H4 (cell line): ENCODE measurements at places on chromosomes 1 and 21.

DNA sequence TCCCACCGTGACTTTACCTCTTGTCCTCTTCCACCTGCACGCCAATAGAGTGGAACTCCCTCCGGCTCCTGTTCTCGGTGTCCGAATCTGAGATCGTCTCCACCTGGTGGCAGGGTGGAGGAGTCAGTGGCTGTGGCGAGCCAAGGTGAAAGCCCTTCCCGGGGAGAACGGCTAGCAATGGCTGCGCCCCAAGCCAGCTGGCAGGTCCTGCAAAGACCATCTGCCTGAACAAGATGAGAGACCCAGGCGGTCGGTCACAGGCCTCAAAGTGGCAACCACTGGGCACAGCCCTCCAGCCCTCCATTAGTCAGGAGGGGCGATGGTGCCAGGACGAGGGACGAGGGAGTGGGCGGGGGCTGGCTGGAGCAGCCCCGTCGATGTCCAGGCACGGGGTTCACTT is 25.4 kb upstream of the SMIM12 start:
- no peak for DNase-seq

DNA sequence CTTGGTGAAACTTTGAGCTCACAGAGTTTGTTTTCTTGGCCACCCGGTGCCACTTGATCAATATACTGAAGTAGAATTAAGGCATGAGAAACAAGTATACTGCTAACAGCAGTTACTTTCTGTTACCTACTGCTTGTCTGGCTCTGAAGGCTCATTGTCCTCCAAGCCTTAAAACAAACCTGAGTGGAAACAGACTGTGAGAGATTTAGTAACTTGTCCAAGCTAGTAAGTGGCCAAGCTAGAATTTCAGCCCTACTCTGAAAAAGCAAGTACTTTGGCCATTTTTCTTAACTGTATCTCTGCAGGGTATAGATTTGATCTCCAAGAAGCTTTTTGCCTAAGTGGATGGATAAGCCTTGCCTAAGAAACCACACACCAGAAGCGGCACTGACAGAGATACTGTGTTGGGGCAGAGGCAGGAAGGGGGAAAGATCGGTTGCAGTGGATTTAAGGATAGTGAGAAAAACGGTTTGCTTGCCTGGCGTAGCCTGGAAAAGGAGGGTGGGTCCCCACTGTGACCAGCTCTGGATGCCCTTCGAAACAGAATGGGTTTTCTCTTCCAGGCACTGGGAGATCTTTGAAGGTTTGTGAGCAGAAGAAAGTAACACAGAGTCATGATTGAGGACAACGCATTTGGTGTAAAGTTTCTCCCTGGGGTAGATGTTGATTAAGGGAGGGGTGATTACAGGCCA is 2.1 kb upstream of the MACO1 start:
- no peak for DNase-seq

DNA sequence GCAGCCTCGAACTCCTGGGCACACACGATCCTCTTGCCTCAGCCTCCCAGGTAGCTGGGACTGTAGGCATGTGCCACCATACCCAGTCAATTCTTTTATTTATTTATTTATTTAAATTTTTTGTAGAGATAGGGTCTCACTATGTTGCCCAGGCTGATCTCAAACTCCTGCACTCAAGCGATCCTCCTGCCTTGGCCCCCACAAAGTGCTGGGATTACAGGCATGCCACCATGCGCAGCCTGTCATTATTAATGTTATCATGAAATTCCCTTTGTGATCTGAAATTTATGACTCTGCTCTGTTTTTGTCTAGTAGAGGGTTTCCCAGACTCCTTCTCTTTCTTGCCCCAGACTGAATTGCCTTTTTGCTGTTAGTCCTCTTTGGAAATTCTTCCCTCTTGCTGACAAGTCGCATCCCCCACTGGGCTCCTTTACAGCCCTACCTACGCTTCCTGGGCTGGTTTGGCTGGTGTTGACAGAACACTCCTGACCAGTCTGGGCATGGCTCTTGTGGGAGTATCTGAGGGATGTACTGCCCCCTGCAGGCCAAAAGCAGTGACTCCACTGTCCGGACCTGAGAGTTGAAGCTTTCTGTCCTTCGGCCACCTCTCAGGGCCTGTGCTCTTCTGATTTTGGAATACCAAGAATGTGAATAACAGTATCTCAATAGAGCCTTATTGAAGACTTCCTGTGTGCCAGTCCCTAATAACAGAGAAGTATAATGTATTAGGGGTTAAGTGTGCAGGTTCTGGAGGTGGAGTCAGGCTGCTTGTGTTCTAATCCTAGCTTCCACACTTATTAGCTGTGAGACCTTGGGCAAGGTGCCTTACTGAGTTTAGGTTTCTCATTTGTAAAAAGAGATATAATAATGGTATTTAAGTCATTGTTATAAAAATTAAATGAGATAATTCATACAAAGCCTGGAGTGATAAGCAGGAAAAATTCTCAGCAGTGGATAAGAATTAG is 28.2 kb downstream of the TCEANC2 start:
- DNase-seq: peak; percentile 85

GRCh38 chr1:214281021-214281719 is at the start of gene SMYD2:
Gene SMYD2, plus strand, starts transcription at chr1:214281159. Its CDS starts 96 bp downstream, at chr1:214281255.
- peak; percentile 38 for DNase-seq

- no peak for DNase-seq
Measured at GRCh38 chr1:224535641-224536040, 80.5 kb upstream of the CNIH3 start.

DNA sequence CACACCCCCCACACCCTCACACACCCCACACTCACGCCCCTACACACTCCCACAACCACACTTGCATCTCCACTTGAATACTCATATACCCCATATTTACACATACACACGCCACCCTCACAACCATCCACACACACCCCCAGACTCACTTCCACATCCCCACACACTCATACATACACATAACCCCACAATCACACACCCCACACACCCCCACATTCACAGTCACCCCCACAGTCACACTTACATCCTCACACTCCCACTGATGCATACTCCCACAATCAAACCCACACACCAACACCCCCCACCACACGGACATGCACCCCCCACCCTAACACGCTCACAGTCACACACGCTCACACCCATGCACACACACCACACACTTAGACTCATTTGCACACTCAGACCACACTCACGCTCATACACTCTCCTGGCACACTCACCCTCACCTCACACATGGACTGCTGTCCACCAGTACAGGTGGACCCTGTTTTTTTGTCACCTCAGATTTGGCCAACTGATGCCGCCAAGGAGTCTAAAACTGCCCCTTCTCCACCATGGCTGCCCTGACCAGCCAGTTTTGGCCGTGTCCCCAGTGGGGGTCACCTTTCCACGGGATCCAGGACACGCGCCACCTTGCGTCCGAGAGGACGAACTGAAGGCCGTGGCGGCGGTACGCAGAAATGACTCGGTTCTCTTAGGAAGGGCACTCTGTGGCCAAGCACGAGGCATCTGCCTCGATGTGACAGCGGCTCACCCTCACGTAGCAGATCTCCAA is 45.3 kb upstream of the EDN2 start:
- no peak for DNase-seq
